ENCODE measurements at places on chromosomes 12 and 14. TPM values are rescaled to one million over a fixed set of nuclear protein-coding genes. Genes with fewer than 3 reads are reported as not detected.

GRCh38 chr14:76484355-76484754 is 108.4 kb downstream of the ESRRB start:
- no peak for DNase-seq

- no peak for DNase-seq
Measured at GRCh38 chr12:6954316-6955107, 3.4 kb downstream of the PTPN6 start.

DNA sequence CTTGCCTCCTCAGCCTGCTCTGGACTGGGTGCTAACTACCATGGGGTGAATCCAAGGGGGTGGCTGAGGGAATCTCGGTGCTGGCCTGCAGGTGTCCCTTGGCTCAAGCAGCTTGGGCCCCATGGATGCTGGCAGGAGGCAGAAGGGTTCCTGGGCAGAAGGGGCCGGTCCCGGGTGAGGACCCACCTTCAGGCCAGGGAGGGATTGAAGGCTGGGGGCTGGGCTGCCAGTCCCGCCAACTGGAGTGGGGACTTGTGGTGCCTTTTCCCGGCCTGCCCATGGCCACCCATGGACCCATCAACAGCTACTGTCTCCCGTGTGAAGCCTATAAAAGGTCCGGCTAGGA is 550.1 kb downstream of the SLC6A15 start:
- DNase-seq, result no peak

The SLC16A7 gene
- 59.4 TPM for total RNA-seq
